ENCODE measurements at places on chromosomes 1 and 21. TPM values are rescaled to one million over a fixed set of nuclear protein-coding genes. Genes with fewer than 3 reads are reported as not detected.

- no peak for DNase-seq
These were observed 3.6 kb downstream of the CTBS start for GRCh38 chr1:84570436-84571149.

GRCh38 chr1:189859385-189859977, 618.2 kb downstream of the BRINP3 start:
- DNase-seq: no peak

DNA sequence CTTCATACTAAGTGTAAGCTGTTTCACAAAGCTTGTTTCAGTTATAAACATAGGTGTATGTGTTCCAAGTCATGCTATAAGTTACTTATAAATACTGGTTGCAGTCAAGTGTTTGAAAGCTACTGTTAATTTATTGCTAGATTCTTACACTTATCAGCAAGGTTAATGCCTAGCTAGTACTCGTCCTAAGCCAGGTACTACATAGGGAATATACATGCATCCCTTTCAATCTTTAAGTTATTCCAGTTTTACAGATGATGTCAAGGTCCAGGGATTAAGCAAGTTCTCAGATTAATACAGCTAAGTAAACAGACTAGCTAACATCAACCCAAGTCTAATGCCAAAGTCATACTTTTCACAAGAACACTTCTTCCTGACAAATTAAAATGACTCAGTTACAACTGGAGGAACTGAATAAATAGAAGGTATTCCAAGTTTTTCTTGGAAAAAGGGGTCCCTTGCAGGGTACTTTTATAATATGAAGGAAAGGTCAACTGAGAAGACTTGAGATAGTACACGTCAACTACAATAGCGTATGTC, 652.2 kb upstream of the USP24 start:
- no peak for DNase-seq

GRCh38 chr1:201404722-201405483, 5.8 kb upstream of the LAD1 start:
- DNase-seq: no peak

GRCh38 chr1:50873458-50874187, 86.4 kb downstream of the FAF1 start:
- DNase-seq: no peak

- DNase-seq: no peak
These were observed 238.0 kb upstream of the TMEM51 start for GRCh38 chr1:14915356-14916054.

DNA sequence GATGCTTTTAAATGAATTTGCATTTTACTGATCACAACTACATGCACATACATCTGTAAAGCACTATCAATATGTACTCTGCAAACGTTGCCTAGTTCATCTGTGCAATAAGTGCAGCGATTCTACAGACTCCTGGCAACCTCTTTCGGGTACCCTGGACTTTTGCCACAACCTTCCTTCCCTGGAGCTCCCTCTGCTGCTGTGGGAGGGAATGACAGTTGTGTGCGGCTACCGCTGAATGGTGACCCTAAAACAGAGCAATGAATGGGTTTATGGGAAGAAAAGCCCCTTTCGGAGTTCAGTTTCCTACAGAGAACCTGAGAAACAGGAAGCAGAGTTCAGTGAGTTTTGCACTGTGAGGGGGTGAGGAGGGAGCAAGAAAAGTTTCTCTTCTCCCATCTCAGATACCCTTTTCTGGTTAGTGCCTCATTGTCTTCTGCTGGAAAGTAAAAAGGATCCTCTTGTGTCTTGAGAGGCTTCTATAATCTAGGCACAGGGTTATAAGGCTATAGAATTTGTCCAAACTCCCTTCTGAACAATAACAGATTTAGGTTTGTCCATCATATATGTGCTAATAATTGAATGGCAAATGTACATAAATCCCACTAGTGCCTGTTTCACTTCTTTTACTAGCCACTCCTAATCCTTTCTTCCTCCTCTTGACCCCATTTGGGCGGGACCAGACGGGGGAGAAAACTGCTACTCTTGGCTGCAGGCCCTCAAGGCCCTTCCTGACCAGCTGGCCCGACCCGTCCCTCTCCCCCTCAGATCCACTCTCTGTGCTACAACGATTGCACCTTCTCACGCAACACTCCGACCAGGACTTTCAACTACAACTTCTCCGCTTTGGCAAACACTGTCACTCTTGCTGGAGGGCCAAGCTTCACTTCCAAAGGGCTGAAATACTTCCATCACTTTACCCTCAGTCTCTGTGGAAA, 19.8 kb upstream of the SARS1 start:
- no peak for DNase-seq

GRCh38 chr1:24206083-24206464, 19.0 kb upstream of the IFNLR1 start:
- no peak for DNase-seq

GRCh38 chr1:68974447-68974846, 477.6 kb upstream of the DEPDC1 start:
- no peak for DNase-seq

- DNase-seq: no peak
These were observed 94.3 kb downstream of the KCNJ6 start for GRCh38 chr21:37821786-37822450.

- no peak for DNase-seq
These were observed 3.6 kb downstream of the ASAP3 start for GRCh38 chr1:23480187-23481025.

DNA sequence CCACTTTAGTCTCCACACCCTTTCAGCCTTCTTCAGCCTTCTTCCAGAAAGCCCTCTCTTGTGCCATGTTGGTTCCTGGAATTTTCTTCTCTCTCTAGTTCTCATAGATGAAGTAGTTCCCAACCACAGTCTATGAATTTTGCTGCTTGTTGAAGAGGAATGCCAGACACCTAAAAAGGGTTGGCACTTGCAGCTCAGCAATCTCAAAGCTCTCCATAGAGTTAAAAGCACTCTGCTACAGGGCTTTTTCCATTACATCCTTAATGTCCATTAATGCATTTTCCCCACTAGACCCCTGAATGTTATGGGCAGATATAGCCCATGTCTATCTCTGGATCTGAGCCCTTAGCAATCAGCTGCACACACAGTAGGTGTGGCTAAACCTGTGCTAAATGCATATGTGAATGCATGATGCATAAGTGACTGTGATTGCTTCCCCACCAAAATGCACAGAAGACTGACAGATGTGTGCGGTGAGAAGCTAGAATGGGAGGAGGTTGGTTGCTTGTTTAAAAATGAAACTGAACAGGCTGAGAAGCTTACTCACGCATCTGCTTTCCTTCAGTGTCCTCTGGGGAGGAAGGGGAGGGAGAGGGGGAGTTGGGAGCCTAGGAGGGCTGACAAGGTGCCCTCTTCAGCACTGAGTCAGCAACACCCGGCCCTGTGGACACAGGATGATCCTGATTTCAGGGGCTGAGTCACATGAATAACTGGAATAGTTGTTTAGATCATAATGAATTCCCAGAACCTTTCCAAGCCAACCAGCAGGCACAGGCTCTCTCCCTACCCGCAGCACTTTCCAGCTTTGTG, 146.1 kb upstream of the FGGY start:
- peak; percentile 96 for DNase-seq

- DNase-seq: no peak
These were observed 9.8 kb downstream of the PADI3 start for GRCh38 chr1:17258758-17259130.

- DNase-seq: no peak
These were observed 14.3 kb upstream of the PROK1 start for GRCh38 chr1:110436635-110437034.

GRCh38 chr1:162139211-162139610, 69.7 kb downstream of the NOS1AP start:
- DNase-seq: no peak

GRCh38 chr1:245235156-245235555, 80.4 kb downstream of the KIF26B start:
- no peak for DNase-seq

- DNase-seq: no peak
These were observed 4.8 kb downstream of the CTH start for GRCh38 chr1:70415882-70416281.

GRCh38 chr1:210800301-210800700, 333.6 kb downstream of the KCNH1 start:
- DNase-seq: no peak

DNA sequence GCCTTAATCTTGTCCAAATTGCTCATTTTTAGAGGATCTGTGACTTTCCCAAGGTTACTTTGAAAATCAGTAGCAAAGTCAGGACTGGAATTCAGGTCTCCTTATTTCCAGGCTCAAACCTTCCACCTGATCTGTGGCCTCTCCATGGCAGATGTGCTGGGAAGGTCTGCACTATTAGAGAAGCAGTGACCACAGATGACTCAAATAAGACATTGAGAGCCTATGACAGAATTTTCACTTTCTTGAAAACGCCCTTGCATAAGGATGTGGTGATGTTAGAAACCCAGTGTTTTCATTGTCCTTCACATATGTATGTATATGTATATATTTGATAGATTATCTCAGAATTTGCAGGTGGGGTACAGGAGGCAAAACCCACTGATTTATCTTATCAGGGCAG, 45.3 kb downstream of the TTC39A start:
- no peak for DNase-seq

- DNase-seq: no peak
These were observed 44.5 kb downstream of the ARHGEF16 start for GRCh38 chr1:3498986-3499385.

GRCh38 chr1:226110249-226111097, 48.0 kb downstream of the H3-3A start:
- DNase-seq: peak; percentile 78

- no peak for DNase-seq
These were observed 77.5 kb downstream of the DNTTIP2 start for GRCh38 chr1:93801471-93801870.

- no peak for DNase-seq
These were observed 367.7 kb upstream of the NEGR1 start for GRCh38 chr1:72649991-72650390.

DNA sequence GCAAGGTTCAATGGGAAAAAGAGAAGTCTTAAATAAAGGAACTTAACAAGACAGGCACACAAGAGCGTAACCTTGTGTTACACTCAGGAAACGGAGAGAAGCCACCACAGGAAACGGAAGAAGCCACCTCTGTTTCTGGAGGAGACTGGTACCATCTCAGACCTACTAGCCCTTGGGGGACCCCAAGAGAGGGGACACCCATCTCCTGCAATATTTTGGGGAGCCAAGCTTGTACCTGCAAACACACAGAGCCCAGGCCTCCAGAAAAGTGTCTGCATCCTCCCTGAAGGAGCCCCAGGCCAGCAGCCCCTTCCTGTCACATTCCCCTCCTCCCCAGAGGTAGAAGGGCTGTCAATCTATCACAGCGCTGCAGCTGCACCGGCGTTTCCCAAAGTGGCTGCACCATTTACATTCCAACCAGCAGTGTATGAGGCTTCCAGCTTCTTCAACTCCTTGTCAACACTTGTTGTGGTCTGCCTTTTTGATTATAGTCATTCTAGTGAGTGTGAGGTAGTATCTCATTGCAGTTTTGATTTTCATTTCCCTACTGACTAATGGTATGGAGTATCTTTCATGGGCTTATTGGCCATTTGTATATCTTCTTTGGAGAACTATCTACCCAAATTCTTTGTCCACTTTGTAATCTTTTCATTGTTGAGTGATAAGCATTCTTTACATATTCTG, 23.0 kb upstream of the PADI1 start:
- DNase-seq: no peak

KCNA3 gene
- total RNA-seq: 0.71 TPM

APH1A gene
- 59.2 TPM for total RNA-seq

SPRR5 gene
- not detected for total RNA-seq

NPHS2 gene
- not detected for total RNA-seq

HSPA6 gene
- not detected for total RNA-seq

TNFSF4 gene
- total RNA-seq: 1.8 TPM

UBE2U gene
- not detected for total RNA-seq

ACTN2 gene
- total RNA-seq: 0.66 TPM

AADACL4 gene
- total RNA-seq: not detected

SPAG17 gene
- total RNA-seq: not detected

CYYR1 gene
- 4.5 TPM for total RNA-seq

CC2D1B gene
- 15.6 TPM for total RNA-seq

STYXL2 gene
- total RNA-seq: not detected

EMC1 gene
- total RNA-seq: 36.5 TPM

DIRAS3 gene
- 4.6 TPM for total RNA-seq

APCS gene
- total RNA-seq: not detected

NPR1 gene
- total RNA-seq: 11.1 TPM

LRRC38 gene
- not detected for total RNA-seq
